ENCODE measurements at places on chromosomes 4 and X. TPM values are rescaled to one million over a fixed set of nuclear protein-coding genes. Genes with fewer than 3 reads are reported as not detected.

Gene UCP1
- not detected for polyA plus RNA-seq

GRCh38 chr4:153143527-153144348 is 60.5 kb upstream of the TRIM2 start:
- no peak for DNase-seq

DNA sequence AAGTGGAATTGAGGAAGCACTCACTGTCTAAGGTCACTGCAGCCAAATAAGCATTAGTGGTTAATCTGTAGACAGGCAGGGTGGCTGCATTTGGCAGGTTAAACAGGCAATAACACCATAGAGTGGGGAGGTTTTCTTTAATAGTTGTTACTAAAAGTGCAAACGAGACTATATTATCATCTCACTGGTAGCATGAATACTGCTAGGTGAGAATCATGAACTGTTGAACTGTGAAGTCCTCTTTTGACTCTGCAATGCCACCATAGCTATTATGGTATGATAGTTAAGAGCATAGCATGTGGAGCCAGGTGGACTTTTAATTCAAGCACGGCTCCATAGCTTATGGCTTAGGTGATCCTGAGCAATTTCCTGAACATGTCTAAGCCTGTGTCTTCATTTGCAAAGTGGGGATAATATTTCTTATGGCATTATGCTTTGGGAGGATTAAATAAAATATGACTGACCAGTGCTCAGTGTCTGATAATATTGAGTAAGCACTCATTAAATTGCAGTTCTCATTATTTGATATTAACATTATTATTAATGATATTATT is 235.6 kb upstream of the HHIP start:
- no peak for DNase-seq

DNA sequence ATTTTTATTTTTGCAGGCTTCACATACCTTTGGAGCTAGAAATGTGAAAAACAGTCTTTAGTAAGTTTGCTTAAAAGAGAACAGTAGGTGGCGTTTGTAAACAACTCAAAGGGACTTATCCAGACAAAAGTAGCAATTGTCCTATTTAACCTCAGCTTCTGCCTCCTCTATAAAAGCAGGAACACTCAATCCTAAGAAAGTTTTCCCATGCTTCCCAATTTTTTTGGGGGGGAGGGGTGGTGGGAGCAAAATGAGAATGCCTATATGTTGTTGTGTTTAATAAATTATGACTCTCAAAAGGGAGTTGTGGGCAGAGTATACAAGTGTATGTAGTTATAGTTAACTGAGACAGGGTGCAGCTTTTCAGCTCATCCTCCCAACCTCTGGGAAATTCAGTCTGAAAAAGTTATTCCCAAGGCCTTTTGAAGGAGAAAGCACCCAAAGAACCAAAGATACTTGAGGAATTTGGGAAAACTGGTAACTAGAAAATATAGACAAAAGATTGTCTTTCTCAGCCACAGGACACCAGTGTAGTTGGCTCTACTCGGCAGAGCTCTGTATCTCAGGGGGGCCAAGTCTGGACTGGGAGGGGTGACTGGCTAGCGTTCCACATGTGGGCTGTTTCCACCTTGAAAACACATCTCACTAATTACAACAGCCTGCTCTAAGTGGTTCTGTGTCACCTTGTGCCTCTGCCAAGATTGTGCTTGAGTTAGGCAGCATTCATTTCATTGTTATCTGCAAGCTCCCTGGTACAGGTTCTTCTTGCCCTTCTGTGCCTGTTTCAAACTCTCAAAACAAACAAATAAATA is 2.8 kb downstream of the SFRP2 start:
- no peak for DNase-seq

Measured in BJ (cell line).